ENCODE measurements at places on chromosomes 7 and 10.

GRCh38 chr10:90075995-90076394, 374.6 kb downstream of the KIF20B start:
- DNase-seq, result no peak

GRCh38 chr7:128783143-128783861, 7.7 kb upstream of the OPN1SW start:
- DNase-seq, result no peak

DNA sequence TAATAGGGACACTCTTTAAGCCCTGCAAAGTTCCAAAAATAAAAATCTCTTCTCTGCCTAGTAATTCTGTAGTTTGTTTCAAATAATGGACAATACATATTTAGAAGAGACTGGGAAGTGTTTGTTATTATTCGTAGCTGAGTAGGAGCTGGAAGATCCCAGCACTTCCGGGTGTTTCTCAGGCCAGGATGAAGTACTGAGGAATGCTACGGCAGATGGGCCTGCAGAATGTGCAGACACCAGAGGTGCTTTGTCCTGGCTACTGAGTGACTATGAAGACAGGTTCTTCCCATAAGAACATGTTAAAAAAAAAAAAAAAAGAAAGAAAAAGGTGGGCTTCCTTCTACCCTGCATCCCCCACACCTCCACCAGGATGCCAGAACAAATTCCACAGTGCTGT, 36.1 kb downstream of the ETV1 start:
- DNase-seq, result no peak

GRCh38 chr7:131027287-131027773, 293.3 kb upstream of the KLF14 start:
- no peak for DNase-seq

DNA sequence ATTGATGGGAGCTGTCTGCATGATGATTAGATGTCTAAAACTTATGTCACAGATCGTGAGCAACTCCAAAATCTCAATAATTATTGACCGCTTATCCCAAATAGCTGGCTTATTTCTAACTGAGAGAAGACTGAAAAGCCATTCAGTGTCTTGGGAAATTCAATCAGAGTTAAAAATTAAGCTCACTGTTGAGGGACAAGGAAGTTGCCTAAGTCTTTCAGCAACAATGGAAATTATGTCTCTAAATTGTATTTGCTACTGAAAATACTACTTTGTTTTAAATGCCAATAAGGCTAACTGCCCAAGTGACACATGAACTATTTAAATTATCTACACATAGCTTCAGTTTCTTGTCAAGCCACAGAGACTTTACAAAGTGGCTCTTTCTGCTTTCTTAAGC, 107.9 kb upstream of the FAM171A1 start:
- no peak for DNase-seq

DNA sequence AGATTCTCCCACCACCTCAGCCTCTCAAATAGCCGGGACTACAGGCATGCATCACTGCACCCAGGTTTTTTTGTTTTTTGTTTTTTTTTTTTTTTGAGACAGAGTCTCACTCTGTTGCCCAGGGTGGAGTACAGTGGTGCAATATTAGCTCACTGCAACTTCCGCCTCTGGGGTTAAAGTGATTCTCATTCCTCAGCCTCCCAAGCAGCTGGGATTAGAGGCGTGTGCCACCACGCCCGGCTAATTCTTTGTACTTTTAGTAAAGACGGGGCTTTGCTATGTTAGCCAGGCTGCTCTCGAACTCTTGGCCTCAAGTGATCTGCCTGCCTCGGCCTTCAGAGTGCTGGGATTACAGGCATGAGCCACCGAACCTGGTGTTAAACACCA, 107.5 kb upstream of the KIF5B start:
- DNase-seq, result no peak

DNA sequence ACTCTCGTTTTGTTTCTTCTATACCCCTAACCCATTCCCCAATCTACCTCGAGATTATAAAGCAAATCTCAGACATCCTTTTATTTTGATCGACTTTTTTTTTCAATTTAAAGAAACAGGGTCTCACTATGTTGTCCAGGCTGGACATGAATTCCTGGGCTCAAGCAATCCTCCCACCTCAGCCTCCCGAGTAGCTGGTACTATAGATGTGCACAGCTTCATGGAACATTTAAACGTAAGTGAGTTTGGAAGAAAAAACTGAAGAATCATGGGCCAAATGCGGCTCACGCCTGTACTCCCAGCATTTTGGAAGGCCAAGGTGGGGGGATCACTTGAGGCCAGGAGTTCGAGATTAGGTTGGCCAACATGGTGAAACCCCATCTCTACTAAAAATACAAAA, 96.0 kb downstream of the UPF2 start:
- DNase-seq, result no peak

DNA sequence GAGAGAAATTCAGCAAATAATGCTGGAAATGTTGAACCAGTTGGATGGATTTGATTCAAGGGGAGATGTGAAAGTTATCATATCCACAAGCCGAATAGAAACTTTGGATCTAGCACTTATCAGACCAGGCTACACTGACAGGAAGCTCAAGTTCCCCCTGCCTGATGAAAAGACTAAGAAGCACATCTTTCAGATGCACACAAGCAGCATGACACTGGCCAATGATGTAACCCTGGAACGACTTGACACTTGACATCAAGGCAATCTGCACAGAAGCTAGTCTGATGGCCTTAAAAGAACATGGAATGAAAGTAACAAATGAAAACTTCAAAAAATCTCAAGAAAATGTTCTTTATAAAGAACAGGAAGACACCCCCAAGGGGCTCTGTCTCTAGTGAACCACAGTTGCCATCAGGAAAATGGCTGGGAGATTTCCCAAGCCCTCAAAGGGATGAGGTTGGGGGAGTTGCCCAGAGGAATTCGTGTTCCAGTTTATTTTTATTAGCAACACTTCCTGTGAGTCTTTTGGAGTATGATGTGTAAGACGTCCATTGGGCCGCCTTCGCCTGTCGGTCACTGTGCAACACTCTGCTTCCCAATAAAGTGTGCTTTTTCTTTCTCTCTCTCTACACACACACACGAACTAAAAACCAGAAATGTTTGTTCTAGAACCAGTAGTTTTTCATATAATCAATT, 200.0 kb downstream of the HIBADH start:
- DNase-seq, result no peak

DNA sequence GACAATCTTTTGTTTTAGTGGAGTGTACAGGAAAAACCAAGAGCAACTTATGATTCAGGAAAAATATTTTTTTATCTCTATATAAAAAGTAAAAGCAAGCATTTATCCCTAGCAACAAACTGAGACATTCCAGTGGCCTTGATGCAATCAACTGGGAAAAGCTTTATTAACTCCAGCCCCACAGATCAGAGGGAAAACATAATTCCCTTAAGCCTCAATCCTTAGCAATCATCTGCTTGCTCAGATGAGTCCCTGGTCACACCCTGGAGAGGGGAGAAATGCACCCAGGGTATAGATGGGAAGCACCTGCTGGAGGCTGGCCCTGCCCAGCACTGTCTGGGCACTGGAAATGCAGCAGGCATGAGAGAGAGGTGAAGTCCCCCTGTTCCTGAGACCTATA, 636.6 kb downstream of the TNS3 start:
- no peak for DNase-seq

- DNase-seq, result no peak
Measured at GRCh38 chr7:129669901-129670300, 58.4 kb downstream of the NRF1 start.

DNA sequence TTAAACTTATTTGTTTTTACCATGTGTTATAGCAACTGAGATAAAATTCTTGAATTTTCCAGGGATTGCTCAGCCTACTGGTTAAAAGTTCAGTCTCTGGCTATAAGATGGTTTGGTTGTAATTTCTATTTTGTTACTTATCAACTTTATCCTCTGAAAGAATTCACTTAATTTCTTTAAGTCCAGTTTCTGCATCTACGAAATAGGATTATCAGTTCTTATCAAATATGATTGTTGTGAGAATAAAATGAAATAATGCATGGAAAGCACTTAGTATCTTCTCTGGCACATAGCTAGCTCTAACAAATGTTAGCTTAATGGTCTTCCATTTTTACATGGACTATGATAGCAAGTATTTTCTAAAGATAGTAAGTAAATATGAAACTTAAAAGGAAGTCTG, 53.3 kb downstream of the SEMA3D start:
- DNase-seq, result no peak

- no peak for DNase-seq
Measured at GRCh38 chr10:1712314-1712713, 25.0 kb downstream of the ADARB2 start.

DNA sequence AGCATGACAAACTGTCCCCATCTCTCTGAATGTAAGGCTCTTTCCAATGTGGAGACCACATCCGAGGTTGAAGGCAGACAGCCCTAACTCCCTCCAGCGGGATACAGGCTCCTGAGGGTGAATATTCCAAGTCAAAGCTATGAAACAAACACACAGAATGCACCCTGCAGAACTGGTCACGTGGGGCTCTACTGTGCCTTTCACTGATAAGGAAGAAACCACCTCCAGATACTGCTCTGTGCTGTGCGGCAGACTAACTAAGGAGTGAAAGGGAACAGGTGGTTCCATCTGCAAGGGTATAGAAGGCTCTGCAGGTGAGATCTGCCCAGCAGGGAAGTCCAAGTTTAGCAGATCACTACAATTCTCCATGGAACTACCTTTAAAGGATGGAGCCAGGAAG, 534.4 kb downstream of the KCNMA1 start:
- no peak for DNase-seq

DNA sequence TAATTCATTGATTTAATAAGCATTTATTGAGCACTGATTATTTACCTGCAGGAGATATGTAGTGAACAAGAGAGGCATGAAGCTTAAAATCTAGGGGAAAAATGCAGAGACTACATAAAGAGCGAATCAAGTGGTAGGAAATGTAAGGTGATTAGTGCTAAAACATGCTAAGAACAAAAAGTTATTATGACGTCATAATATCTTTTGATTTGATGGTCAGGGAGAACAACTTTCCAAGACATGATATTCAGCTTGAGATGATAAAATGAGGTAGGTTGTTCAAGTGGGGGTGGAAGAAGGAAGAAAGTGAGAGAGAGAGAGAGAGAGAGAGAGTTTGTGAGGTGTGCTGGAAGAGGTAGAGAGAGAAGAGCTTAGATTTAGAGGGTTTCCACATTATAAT, 317.7 kb downstream of the NRG3 start:
- DNase-seq, result no peak

- DNase-seq, result no peak
Measured at GRCh38 chr7:11170863-11171568, 197.3 kb downstream of the PHF14 start.

GRCh38 chr7:1646957-1647891, 22.9 kb upstream of the ELFN1 start:
- no peak for DNase-seq

DNA sequence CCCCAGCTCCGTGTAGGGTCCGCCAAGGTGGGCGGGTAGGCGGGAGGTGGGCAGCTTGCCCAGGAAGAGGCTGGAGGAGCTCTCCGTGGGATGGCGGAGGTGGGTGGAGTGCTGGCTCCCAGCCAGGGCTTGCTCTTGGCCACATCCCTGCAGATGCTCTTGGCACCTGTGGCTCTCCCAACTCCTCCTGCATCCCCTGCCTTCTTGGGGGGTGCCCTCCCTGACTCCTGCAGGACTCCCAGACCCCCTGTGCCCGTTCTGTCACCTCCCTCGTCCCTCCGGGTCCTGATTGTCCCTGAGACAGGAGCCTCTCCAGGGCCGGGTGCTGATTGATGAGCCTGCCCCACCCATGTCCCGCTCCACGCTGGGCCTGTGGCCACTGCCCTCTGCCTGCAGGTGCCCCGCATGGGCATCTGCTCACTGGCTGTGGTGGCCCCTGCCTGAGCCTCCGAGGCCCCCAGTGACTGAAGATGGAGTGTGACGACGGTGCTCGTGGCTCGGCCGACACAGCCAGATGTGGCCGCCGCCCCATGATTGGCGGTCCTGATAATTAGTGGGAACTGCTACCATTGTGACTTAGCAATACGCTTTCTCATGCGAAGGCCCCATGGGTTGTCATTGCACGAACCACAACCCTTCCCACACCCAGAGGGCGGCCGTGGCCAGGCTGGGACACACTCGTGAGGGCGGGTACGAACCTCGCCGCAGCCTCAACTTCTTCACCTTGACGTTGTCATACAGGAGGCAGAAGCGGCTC, 23.6 kb downstream of the CFAP46 start:
- DNase-seq, result no peak

GRCh38 chr10:62068464-62068863, 167.0 kb downstream of the ARID5B start:
- DNase-seq, result no peak

GRCh38 chr7:4883033-4883371, 514 bp downstream of the RADIL start:
- DNase-seq, result no peak

- DNase-seq, result no peak
Measured at GRCh38 chr10:1498746-1499358, 238.5 kb downstream of the ADARB2 start.

GRCh38 chr7:151188252-151188542, 1.1 kb upstream of the ASB10 start:
- no peak for DNase-seq

DNA sequence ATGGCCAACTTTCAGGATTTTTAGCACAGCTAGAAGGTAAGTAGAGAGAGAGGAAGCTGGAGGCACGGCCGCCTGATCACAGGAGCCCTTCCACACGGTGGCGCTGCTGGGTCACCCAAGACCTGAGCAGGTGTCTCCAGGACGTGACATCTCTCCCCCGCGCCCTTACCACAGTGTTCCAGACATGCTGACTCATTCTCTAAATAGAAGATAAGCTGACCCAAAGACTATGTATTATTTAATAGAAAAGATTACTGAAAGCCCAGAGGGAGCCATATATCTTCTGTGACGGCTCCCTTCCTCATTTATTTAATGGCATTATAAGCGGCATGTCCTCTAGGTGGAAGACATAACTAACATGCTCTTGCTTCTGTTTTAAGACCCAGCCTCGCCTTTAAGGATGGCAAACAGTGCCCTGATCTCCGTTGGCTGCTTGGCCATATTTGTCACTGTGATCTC, 26.0 kb upstream of the MALSU1 start:
- peak; percentile 72 for DNase-seq

- no peak for DNase-seq
Measured at GRCh38 chr10:22005763-22006162, 2.2 kb upstream of the DNAJC1 start.

DNA sequence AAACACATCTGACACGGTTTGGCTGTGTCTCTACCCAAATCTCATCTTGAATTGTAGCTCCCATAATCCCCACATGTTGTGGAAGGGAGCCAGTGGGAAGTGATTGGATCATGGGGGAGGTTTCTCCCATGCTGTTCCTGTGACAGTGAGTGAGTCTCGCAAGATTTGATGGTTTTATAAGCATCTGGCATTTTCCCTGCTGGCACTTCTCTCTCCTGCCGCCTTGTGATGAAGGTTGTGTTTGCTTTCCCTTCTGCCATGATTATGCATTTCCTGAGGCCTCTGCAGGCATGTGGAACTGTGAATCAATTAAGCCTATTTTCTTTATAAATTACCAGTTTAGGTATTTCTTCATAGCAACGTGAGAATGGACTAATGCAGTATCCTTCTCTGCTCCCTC, 5.9 kb upstream of the HTR5A start:
- DNase-seq, result no peak

GRCh38 chr10:24351961-24352360, 143.0 kb downstream of the KIAA1217 start:
- no peak for DNase-seq

Measured in stimulated activated CD8-positive, alpha-beta memory T cell treated with anti-CD3 and anti-CD28 coated beads, Interleukin-2, amount 100 ng/mL, for 1 hour (primary cell).